ENCODE measurements at places on chromosomes 6 and 20.

- no peak for DNase-seq
Measured at GRCh38 chr20:44832724-44833123, 22.4 kb upstream of the RIMS4 start.

- DNase-seq, result no peak
Measured at GRCh38 chr6:164108869-164109769, 694.6 kb downstream of the QKI start.

DNA sequence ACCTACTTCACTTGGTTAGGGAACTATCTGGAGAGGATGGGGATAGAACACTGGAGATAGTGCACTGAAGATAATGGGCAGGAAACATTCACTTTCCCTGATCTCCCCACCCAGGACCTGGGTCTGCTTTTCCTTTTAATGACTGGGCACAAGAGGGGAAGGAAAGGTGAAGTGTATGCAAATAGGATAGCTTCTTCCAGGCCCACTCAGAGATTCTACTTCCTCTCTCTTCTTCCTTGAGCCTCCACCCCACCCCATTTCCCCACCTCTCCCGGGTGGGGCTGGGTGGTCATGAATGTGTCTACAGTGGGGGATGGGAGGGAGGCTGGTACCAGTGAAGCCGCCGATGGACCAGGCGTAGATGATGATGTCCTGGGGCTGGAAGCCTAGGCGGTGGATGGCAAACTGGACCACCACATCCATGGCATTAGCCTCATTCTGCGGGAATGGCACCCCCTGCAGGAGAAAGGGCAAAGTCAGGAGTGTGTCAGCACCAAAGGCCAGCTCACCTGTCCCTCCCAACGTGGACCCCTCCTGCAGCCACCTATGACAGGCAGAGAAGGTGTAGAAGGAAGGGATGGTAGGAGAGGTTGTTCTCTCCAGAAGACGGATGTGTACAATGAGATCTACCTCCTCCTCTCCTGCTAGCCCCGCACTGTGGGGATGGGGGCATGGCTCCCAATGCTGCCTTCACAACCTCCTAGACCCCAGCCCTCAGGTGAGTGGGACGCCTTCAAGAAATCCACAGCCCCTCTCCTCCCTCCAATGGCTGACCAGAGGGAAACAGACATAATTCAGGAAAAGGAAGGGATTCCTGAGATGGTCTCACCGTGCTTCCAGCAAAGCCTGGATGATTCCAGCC, 8.6 kb upstream of the LY6G5C start:
- DNase-seq, result no peak

DNA sequence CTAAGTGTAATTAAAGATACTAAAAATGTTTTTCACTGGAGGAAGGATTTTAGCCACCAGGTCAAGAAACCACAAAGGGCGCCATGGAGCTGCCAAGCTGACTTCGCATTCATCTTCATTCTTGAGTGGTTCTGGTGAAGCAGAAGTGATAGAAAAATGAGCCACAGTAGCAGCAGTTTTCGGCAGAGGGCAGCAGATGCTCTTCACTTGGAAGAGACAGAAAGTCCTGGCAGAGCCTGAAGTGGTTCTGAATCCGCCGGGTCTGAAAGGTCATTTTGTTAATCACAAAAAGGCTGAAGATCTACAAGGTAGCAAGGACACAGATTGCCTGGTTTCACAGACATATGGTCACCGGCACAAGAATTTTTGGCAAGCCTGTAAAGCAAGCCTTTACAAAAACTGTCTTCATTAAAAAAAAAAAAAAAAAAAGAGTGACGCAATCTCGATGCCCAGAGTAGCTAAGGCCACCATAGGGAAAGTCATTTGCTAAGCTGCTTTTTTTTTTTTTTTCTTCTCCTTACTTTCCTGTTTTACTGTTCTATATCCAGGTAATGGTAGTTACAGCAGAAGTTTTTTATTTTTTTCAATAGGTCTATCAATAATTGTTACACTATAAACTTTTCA, 345.1 kb upstream of the AGPAT4 start:
- no peak for DNase-seq

GRCh38 chr6:26097268-26097875, 10.1 kb downstream of the HFE start:
- no peak for DNase-seq

GRCh38 chr20:46349035-46349741, 40.9 kb upstream of the CDH22 start:
- no peak for DNase-seq

DNA sequence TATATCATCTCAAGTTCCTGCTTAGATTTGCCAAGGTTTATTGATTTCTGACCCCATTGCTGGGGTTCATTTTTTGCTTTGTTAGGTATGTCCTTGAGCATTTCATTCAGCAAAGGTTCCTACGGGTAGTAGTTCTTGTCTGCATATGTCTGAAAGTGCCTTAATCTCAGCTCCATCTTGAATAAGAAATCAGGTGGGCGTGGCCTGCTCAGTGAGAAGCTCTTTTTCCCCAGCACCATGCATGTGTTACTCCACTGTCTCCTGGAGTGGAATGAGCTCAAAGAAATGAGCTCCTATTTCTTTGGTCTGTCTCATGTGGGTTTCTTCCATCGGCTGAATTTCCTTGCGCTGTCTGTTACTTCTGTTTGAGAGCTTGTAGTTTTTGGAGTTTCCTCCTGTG, 201.9 kb downstream of the QKI start:
- DNase-seq, result no peak

DNA sequence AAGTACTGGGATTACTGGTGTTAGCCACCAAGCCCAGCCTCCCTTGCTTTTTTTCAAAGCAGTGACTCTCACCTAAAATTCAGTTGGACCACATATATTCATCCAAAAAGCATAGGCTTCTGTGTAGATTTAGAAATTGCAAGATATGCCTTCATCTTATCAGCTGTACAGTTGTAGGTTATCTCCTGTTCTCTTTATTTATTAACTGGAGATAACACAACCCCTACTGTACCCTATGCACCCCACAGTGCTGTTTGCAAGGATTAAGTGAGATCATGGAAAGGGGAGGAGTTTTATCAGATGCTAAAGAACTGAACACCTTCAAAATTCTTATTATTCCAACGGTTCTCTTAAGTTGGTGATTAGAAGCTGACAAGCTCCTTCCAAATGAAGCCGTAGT, 164.4 kb upstream of the JARID2 start:
- no peak for DNase-seq

DNA sequence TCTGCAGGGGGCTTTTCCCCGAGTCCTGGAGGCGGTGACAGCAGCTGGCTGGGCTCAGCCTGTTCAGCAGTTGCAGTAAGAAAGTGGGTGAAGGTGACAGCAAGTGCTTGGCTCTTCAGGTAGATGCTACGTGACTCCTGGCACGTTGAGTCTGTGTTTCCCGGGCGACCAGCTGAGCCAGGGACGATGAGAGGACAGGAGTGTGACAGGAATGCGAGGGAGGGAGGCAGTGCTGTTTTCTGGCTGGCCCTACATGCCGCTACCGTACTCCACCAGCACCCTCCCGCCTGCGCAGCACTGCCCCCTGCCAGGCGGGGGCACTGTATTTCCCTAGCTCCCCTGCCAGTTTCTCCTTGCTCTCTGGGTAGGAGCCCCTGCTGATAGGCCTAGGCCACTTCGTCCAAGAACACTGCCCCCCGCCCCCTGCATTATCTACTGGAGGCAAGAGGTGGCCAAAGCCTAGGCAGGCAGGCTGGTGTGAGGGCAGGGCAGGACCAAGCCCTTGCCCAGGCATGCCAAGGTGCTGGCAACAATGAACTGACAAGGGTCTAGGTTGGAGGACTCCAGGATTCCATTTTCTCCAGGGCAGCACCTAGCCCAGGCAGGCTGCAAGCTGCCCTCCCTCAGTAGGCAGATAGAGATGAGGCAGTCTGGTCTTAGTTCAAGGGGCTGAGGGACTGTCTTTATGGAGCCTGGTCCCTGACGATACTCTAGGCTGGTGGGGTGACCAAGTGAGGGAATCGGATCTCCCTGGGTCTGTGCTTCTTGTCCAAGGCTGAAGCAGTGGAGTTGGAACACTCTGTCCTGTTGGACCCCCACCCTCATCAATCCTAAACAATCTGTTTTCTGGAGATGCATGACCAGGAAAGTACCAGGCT, 19.2 kb downstream of the MRPS18A start:
- DNase-seq, result no peak

DNA sequence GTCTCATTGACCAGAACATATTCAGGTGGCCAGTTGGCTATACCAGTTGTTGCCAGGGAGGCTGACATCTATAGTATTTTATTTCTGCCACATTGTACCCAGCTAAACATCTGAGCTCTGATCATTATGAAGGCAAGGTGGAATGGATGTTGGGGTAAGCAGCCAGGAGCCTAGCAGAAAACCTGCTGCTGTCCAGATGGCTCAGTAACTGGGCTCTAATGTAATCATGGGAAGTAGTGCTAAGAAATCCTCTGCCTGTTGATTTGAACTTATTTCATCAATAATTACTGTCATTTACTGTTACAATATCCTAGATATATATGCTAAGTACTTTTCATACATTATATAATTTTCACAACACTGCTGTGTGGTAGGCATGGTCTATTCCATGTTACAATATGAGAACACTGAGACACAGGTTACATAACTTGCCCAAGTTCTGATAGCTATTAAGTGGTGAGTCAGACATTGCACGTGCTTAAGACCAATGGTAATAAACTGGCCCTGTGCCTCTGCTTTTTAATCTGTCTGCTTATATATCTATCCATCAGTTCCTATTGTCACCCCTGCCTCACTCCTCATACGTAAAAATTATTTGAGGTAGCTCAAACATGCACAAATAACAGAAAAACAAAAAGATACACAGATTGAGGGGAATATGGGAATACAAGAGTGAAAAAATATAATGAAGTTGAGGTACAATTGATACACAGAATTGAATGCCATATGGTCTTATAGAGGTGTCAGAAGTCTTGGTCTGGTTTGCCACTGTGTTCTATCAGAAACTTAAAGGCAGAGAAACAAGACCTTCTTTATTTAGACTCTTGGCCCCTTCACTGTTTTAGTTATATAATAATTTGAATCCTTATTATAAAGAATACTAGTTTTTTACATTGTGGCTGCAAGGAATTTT, 25.2 kb downstream of the TBPL1 start:
- no peak for DNase-seq

Measured in activated gamma-delta T cell (primary cell).